ENCODE measurements at places on chromosomes 1 and 21.

GRCh38 chr1:30404341-30404740, 319.0 kb downstream of the MATN1 start:
- DNase-seq, result no peak

GRCh38 chr1:55243655-55244054, 28.5 kb upstream of the USP24 start:
- no peak for DNase-seq

DNA sequence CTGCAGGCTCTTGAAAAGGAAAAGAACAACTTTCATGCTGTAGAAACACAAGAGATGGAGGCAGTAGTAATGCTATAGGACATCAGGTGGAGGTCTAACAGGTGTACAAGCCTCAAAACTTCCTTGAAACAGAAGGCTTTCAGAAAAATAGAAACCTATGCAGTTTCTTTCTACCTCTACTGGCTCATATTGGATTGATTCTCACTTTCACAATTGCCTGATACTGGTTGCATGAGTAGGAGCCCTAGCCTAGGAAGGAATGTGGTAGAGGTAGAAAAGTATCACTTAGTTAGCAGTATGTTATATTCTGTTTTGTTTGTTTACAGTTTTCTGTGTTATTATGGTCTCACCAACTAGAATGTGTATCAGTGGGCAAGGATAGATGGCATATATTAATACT, 175.4 kb upstream of the GORAB start:
- DNase-seq, result no peak

GRCh38 chr1:55987491-55988249, 591.7 kb downstream of the PLPP3 start:
- no peak for DNase-seq

DNA sequence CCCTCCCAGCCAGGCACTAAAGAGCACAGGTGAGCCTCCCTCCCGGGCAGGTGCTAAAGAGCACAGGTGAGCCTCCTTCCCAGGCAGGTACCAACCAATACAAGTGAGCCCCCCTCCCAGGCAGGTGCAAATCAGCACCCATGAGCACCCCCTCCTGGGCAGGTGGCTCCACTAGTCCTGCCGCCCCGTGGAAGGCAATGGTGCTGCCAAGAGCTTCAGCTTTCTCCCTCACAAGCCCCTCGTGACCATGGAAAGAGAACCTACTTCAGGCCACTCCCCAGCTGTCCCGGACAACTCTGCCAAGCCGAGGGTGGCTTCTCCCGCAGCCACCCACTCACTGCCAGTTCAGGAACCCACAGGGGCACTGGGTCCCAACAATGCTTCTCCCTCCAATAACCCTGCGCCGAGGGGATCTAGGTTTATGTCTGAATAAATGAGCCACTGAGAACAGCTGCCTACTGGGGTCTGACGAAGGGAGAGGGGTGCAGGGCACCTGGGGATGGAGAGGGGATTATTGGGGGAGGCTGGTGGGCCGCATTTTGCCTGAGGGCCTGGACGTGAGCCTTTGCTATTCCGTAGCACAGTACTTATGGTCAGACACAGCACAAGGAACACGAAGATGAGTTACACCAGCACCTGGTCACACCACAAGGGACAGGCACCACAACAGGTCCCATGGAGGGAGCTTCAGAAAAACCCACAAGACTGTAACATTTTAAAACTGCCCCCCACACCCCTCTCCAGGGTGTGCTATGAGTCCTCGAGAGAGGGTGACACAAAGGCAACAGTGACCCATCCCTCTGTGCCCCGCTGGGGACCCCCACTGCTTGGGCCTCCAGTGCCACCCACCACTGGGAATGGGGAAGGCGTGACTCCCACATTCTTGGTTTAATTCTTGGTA, 46.3 kb downstream of the PRDM15 start:
- no peak for DNase-seq

DNA sequence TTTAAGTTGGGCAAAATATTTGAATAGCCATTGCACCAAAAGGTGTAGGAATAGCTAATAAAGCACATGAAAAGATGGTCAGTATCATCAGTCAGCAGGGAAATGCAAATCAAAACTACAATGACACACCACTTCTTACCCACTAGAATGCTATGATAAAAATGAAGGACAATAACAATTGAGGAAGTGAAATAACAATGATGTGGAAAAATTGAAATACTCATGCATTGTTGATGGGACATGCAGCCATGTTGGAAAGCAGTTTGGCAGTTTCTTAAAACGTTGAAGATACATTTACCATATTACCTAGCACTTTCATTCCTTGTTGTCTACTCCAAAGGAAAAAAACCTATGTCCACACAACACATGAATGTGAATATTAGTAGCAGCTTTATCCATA, 28.4 kb downstream of the HSD3B1 start:
- no peak for DNase-seq

DNA sequence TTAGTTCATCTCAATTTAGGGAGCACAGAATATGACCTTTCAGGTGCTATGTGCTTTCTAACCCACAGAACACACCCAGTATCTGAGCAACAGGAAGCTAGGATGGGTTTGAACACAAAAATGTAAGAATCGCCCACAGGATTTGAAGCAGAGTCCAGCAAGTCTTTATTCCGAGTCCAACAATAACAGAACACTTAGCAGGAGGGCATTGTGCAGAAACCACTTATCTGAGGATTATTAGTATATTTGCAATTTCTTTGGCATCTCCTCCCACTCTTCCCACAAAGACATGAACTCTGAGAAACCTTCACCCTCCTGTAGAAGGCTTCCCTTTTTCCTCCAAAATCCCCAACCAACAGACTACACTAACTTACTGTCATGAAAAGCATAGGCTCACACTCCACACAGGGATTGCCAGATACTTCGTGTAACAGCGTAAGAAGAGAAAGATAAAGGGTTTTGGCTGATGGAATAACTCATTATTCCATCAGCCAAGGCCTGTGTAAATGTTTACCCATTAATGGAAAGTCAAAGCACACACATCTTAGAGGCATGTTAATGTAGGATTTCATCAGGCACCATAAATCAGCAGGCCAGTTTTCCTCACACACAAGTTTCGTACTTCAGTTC, 16.1 kb downstream of the SIPA1L2 start:
- DNase-seq, result no peak

- DNase-seq, result peak; percentile 32
Observed at GRCh38 chr1:14094611-14095400, 394.8 kb downstream of the PRDM2 start.

DNA sequence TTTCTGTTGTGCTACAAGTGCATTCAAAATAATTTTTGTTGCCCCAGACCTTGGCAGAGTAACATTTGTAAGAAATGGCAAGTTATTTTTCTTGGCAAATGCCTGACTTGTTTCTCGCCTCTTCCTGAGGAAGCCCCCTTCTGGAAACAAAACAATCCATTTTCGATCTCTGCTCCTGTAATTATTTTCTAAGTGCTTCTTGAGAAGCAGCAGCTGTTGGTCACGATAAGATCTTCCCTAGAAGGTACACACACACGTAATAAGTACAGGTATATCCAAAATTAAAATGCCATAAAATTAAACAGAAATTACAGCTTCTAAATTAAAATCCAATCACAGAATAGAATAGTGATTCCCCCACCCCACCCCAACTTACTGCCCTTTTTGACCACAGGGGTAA, 47.3 kb downstream of the LPGAT1 start:
- no peak for DNase-seq

- no peak for DNase-seq
Observed at GRCh38 chr1:168195199-168196135, 16.7 kb downstream of the TIPRL start.

DNA sequence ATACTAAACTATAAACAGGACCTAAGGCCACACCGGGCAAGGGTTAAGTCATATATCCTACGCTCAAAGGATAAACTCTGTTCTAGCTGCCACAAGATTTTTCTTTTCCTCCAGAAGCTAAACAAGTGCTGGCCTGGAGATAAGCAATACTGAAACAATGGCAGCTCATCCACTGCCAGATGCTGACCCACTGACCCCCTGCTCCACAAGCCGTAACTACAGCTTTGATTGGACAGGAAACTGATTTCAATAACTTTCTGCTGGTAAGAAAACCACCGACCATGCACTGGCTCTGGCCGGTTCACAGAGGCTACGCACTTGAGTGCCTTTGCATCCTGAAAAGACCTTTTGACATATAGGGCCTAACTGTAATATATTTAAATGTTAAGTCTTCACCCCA, 51.3 kb upstream of the PLA2G2C start:
- no peak for DNase-seq

DNA sequence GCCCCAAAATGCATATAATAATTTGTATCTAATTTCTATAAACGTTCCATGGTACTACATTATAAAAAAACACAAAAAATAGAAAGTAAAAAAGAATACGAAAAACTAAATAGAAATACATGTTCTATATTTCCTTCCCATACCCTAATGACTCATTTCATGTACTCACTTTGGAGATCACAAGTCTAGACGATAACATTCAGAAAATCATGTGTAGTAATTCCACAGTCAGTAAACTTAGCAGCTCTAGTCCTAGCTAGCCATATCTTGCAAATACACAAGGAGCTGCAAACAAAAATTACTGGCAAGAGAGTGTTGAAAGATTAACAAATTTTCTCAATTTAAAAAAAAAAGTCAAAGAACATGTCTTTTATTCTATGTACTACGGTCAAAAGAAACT, 1.4 kb downstream of the GOLPH3L start:
- DNase-seq, result no peak

- no peak for DNase-seq
Observed at GRCh38 chr1:23194119-23194984, 22.9 kb downstream of the HTR1D start.

- DNase-seq, result no peak
Observed at GRCh38 chr1:82785268-82785790, 984.6 kb downstream of the ADGRL2 start.

GRCh38 chr21:38179511-38179910, 77.3 kb upstream of the KCNJ15 start:
- no peak for DNase-seq

DNA sequence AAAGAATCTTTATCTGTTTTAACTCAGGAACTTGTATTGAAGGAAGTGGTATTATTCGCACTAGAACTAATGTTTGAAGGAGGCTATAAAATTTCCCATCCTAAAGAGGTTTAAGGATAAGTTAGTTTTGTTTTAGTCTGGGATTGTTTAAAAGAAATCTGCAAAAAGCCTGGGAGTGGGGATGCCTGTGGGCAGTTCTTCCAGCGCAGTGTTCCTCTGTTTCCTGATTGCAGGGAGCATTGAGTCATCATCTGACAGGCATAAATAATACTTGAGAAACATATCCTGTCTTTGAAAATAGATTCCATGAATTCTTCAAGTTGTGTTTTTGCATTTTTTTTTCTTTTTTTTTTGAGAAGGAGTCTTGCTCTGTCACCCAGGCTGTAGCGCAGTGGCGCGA, 350.8 kb upstream of the PTBP2 start:
- DNase-seq, result no peak

DNA sequence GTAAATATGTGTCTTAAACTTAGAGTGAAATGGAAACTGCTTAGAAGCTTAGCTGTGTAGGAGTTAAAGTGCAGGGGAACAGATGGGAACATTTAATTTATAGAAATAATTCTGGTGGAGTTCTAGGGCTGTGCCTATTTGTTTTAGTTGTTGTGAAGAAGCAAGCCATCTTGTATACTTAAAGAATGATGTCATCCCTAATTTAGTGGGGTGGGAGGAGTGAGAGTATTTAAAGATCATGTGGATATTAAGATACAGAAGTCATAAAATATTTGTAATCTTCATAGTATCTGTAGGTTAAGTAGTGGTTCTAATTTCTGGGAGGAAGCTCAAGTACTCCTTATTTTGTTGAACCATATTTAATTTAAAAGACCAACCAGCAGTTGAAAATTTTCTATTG, 41.5 kb downstream of the BACH1 start:
- DNase-seq, result no peak

- DNase-seq, result no peak
Observed at GRCh38 chr1:844472-845026, 79.2 kb upstream of the SAMD11 start.

GRCh38 chr1:208205216-208206013, 38.8 kb downstream of the PLXNA2 start:
- DNase-seq, result no peak

DNA sequence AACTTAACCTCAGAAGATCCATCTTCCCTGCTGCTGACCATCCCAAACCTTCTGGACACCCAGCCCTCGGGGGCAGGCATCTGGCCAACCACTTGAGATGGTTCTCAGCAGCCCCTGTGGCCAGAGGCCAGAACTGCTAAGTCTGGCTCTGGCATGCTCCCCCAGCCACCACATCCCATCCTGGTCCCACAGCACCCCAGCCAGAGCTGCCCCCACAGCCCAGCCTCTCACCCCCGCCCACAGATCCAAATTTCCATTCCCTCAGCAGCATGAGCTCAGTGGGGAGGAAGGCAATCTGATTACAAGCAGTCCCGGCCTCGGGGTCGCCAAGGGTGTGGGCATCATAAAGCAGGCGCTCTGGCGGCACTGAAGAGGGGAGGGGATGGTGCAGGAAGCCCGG, 45.6 kb downstream of the GLIS1 start:
- DNase-seq, result no peak

DNA sequence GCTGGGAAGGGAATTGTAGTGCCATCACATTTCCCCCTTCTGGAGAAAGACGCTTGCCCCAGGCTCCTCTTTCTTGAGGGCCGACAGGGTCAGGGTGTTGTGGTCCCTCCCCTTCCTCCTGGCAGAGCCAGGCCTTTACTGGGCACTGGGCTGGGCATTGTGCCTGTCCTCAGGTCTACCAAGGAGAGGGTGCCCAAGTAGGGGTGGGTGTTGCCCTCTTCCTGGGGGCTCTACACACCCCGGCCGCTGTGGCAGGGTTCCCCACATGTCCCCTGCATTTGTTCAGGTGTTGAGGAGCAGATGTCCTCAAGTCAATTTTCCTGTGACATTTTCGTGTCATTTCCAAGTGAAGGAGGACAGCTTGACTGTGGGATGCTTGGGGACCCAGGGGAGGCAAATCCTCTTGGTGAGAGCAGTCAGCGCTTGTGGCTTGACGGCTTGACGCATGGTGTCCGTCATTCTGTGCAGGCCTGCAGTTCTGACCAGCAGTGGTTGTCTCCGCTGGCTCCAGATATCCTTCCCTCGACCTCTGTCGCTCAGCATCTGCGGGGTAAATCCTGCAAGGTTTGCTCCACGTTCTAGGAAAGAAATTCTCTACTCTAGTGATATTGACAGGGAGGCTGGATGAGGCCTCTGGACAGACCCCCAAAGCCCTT, 181.9 kb upstream of the VAMP3 start:
- no peak for DNase-seq

- no peak for DNase-seq
Observed at GRCh38 chr1:242448910-242449645, 75.4 kb downstream of the PLD5 start.

DNA sequence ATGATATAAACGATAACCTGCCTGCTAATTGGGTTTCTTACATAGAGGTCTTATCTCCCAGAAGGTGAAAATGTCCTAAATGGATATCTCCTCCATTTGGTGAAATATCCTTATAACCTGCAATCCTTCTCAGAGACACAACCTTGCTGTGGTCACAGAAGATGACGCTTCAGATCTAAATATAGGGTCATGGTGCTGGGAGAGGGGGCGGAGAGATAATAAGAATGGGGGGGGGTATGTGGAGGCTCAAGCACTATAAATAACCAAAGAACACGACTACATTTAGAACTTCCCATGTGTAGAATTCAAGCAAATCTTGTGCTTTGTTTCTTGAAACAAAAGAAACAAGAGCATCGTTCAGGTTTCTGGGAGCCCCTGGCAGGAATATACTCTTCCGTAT, 260.6 kb upstream of the ESRRG start:
- no peak for DNase-seq

- no peak for DNase-seq
Observed at GRCh38 chr1:232669981-232670747, 40.2 kb upstream of the SIPA1L2 start.

Data from NB4 (cell line).